ENCODE measurements at places on chromosomes 6 and 20. TPM values are rescaled to one million over a fixed set of nuclear protein-coding genes. Genes with fewer than 3 reads are reported as not detected.

- H3K36me3 ChIP-seq: no peaks in the 10 kb centered on the region
- H3K4me1 ChIP-seq: no peaks in the 10 kb centered on the region
- H3K27ac ChIP-seq: no peak overlapping the region
- H3K4me3 ChIP-seq: no peak overlapping the region
- DNase-seq: no peak
- no peaks in the 10 kb centered on the region for H3K27me3 ChIP-seq
These were observed 107.9 kb upstream of the MLIP start for GRCh38 chr6:54003316-54003715.

GRCh38 chr20:8095648-8096572 lies 36.2 kb upstream of the PLCB1 start:
- DNase-seq: no peak
- no peaks in the 10 kb centered on the region for H3K36me3 ChIP-seq
- H3K27ac ChIP-seq: no peak overlapping the region

Gene SPAG4
- total RNA-seq: 17.9 TPM

Gene GTSF1L
- not detected for total RNA-seq

Gene EMILIN3
- 0.26 TPM for total RNA-seq
